ENCODE measurements at places on chromosomes 5 and 9. TPM values are rescaled to one million over a fixed set of nuclear protein-coding genes. Genes with fewer than 3 reads are reported as not detected.
A peak's percentile ranks its signal among the peaks of the same experiment; 100 is the strongest.

ANKRD34B gene
- total RNA-seq = not detected

FCN2 gene
- not detected for total RNA-seq

PPP3R2 gene
- not detected for total RNA-seq

WDR38 gene
- total RNA-seq = not detected

SLC25A2 gene
- total RNA-seq = 0.28 TPM

PDCD1LG2 gene
- total RNA-seq = 33.3 TPM

DNA sequence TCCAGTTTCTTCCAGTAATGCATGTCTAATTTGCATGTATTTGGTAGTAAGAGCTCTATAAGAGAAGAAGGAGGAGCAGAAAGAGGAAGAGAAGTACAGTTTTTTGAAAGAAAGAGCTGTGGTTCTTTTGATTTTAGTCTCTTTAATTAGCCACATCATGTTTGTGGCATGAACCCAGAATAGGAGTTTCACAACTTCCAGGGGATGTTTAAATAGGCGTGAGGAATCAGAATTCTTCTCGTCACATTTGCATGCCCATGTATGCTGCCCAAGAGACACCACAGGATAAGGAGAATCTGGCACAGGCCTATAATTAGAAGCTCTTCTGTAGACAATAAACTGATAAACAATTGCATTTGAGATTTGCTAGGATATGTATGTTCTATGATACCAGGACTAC is 78.7 kb downstream of the GAS1 start:
- H3K36me3 ChIP-seq = no peaks in the 10 kb centered on the region
- H3K4me3 ChIP-seq = no peak overlapping the region
- no peak for DNase-seq
- H3K27ac ChIP-seq = no peak overlapping the region
- H3K4me1 ChIP-seq = no peaks in the 10 kb centered on the region

DNA sequence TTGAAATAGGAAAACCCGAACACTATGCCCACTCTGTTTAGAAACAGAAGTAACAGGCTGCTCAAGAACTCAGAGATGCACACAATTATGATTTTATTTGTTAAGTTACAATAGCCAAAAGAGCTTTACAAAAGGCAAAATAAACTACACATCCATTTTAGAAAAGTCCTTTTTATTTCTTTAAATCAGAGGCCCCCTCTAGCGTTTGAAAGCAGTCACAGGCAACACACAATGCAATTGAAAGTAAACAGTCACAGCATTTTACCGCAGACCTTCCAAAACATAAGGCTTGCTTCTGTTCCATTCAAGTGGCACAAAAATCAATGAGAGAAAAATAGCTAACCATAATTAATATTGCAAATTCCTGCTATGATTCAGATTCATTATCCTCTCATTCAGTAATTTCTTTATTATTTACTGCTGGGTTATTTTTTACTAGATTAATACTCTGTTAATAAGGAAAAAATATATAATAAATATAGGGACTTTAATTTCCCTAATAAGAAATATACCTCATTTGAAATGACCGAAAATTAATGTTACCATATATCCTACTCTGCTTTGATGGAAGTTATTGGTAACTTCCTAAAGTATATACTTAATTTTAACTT is 78.3 kb downstream of the CEP120 start:
- no peaks in the 10 kb centered on the region for H3K27me3 ChIP-seq
- no peak overlapping the region for H3K4me3 ChIP-seq
- no peaks in the 10 kb centered on the region for H3K4me1 ChIP-seq
- H3K36me3 ChIP-seq = peaks cover 3% of the 10 kb centered on the region
- H3K27ac ChIP-seq = no peak overlapping the region
- peak; percentile 52 for DNase-seq

DNA sequence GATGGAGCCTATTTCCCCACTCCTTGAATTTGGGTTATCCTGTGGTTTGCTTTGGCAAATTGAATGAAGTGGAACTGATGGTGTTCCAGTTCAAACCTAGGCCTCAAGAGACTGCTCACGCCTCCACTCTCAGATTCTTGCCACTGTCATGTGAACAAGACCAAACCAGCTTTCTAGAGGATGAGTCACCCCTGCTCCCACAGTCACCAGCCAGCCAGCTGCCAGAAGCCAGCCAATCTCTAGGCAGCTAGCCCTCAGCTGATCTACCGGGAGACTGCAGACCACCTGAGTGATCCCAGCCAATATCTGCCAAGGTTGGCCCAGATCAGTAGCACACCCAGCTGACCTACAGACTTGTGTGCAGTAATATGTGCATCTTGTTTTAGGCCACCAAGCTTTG is 300.6 kb downstream of the TMEM38B start:
- H3K36me3 ChIP-seq = no peaks in the 10 kb centered on the region
- H3K4me3 ChIP-seq = no peak overlapping the region
- DNase-seq = no peak
- no peaks in the 10 kb centered on the region for H3K27me3 ChIP-seq
- H3K27ac ChIP-seq = no peak overlapping the region

- H3K27ac ChIP-seq = no peak overlapping the region
- no peaks in the 10 kb centered on the region for H3K36me3 ChIP-seq
- peaks cover 3% of the 10 kb centered on the region for H3K27me3 ChIP-seq
- H3K4me3 ChIP-seq = no peak overlapping the region
Measured at GRCh38 chr5:142807372-142807911, 37.3 kb downstream of the ARHGAP26 start.

GRCh38 chr9:135797507-135798262 is 95.7 kb downstream of the KCNT1 start:
- no peaks in the 10 kb centered on the region for H3K4me1 ChIP-seq
- H3K27ac ChIP-seq = no peak overlapping the region
- no peak overlapping the region for H3K4me3 ChIP-seq
- peak; percentile 31 for DNase-seq
- H3K36me3 ChIP-seq = no peaks in the 10 kb centered on the region

DNA sequence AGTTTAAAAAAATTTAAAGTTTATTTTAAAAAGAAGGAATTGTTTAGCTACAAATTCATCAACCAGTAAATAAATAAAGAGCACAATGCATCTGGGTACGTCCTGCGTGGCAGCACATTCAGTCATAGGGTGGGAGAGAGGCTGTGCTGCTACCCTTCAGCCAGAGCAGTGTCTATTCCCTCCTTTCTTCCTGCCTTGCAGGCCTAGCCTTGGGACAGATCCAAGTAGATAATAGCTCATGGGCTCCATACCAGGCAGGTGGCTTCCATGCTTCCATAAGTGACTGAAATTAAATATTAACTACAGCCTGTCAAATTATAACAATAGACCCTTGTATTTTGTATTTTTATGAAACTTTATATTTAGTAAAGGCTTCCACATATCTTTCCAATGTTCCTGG is 408.3 kb upstream of the RGMB start:
- H3K27me3 ChIP-seq = no peaks in the 10 kb centered on the region
- no peak overlapping the region for H3K4me3 ChIP-seq
- H3K27ac ChIP-seq = no peak overlapping the region
- DNase-seq = no peak
- H3K36me3 ChIP-seq = no peaks in the 10 kb centered on the region

GRCh38 chr5:24480952-24481351 is 163.8 kb downstream of the CDH10 start:
- H3K27me3 ChIP-seq = no peaks in the 10 kb centered on the region
- no peak for DNase-seq
- H3K4me1 ChIP-seq = no peaks in the 10 kb centered on the region
- H3K36me3 ChIP-seq = no peaks in the 10 kb centered on the region
- H3K27ac ChIP-seq = no peak overlapping the region
- no peak overlapping the region for H3K4me3 ChIP-seq

- DNase-seq = peak; percentile 91
- H3K4me1 ChIP-seq = peaks cover 3% of the 10 kb centered on the region
- no peaks in the 10 kb centered on the region for H3K36me3 ChIP-seq
Measured at GRCh38 chr5:35617435-35618303, at the start of gene SPEF2. Gene SPEF2, plus strand, starts transcription at chr5:35617863. Its CDS starts 135 bp downstream, at chr5:35617998.

DNA sequence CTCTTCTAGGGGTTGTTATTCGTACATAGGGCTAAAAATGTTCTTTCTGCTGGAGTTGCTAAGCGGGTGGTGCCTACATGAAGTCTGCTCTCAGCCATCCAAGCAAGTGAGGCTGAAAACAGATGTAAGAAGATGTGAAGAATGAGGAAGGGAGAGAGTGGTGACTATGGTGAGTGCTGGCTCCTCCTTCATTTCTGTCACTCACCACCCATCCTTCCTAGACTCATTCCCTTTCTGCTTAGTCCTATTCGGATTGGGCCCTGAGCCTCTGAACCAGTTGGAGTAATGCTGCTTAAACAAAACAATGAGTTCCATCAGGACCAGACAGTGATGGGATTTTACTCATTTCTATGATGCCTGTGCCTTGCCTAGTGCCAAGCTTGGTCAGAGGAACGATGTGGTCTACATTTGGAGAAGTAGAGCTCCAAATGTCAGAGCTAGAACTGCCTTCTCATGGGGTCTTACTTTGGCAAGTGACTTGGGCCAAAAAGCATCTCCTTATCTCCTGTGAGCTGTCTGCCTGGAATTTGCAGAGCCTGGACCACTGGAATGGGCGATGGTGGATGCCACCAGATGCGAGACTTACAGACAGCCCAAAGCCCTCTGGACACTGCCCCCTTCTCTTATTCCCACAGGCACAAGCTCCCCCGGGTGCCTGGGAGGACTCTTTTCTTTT is 192.9 kb downstream of the FBXL7 start:
- no peak overlapping the region for H3K27ac ChIP-seq
- DNase-seq = peak; percentile 46
- peaks cover 15% of the 10 kb centered on the region for H3K4me1 ChIP-seq
- H3K36me3 ChIP-seq = no peaks in the 10 kb centered on the region

DNA sequence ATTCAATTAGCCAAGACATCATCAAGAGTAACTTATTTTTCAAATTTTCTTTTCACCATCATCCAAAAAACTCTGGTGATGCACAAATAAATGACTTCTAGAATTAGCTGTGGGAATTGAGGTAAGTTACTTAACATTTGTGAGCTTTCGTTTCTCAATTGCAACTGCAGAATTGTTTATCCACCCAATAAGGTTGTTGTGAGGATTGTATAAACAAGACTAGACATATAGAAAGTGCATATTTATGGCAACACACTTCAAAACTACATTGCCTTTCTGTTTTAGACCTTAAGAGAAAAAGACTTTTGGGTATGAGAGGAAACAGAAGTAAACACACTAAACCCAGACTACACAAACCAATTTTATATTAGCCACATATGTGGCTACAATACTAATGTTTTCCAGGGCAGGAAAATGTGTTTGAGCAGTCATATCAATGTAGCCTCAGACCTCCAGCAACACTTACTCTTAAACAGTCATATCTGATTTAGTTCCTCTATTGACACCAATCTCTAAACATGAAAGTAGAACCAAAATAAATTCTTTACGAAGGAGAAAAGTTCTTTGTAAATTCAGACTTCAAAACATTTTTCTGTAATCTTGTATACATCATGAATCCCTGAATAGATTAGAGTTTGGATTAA is 488.0 kb upstream of the CYLC2 start:
- no peaks in the 10 kb centered on the region for H3K36me3 ChIP-seq
- H3K4me1 ChIP-seq = no peaks in the 10 kb centered on the region
- no peak for DNase-seq
- no peak overlapping the region for H3K4me3 ChIP-seq
- no peak overlapping the region for H3K27ac ChIP-seq

GRCh38 chr9:7192266-7192665 is 434.5 kb downstream of the KDM4C start:
- H3K4me1 ChIP-seq = no peaks in the 10 kb centered on the region
- H3K4me3 ChIP-seq = no peak overlapping the region
- H3K27me3 ChIP-seq = peaks cover 2% of the 10 kb centered on the region
- H3K27ac ChIP-seq = no peak overlapping the region

GRCh38 chr5:42812620-42813019 is 928 bp upstream of the SELENOP start:
- H3K27me3 ChIP-seq = no peaks in the 10 kb centered on the region
- DNase-seq = no peak
- no peaks in the 10 kb centered on the region for H3K4me1 ChIP-seq
- no peaks in the 10 kb centered on the region for H3K36me3 ChIP-seq
- H3K4me3 ChIP-seq = no peak overlapping the region

DNA sequence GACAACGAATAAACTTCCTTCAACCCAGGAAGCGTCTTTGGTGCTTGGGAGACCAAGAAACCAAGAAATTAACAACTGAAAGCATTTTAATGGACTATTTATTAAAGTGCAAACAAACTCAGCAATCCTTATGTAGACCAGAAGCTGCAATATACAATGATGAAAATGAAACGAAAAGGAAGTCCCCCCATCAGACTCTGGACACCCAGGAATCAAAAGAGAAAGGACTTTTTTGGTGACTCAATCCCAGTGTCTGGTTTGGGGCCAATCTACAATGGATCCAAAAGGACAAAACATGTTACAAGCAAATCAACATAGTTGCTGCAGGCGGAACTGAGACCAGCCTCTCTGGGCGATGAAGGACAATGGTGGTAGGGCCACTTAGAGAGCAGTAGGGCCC is 39.5 kb downstream of the C9orf152 start:
- H3K27me3 ChIP-seq = no peaks in the 10 kb centered on the region
- H3K36me3 ChIP-seq = peaks cover 31% of the 10 kb centered on the region
- no peak overlapping the region for H3K27ac ChIP-seq
- H3K4me3 ChIP-seq = no peak overlapping the region
- peaks cover 2% of the 10 kb centered on the region for H3K4me1 ChIP-seq

DNA sequence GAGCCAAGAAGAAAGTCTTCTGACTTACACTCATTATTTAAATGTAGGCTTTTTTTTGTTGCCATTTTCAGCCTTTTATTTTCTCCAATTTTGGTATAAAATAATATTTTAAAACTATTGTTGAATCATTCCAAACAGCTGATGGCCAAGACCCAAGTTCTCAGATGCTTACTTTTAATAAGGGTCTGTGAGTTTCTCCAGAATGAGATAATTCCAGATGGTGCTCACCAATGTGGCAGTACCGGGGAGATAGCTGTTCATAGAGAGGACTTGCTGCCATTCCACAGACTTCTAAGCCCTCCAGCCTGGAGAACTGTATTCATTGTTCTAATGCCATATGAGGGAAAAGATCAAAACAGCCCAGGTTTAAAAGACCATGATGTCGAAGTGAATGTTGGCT is 5.3 kb upstream of the C1QTNF2 start:
- no peaks in the 10 kb centered on the region for H3K36me3 ChIP-seq
- H3K4me3 ChIP-seq = no peak overlapping the region
- peaks cover 15% of the 10 kb centered on the region for H3K27me3 ChIP-seq
- 0 out of 2 replicates have a peak, but pooled peaks cover 1% of the 10 kb centered on the region for H3K4me1 ChIP-seq
- H3K27ac ChIP-seq = no peak overlapping the region

- H3K4me1 ChIP-seq = peaks cover 2% of the 10 kb centered on the region
- peaks cover 8% of the 10 kb centered on the region for H3K27me3 ChIP-seq
- no peaks in the 10 kb centered on the region for H3K36me3 ChIP-seq
- H3K4me3 ChIP-seq = no peak overlapping the region
- no peak overlapping the region for H3K27ac ChIP-seq
- DNase-seq = peak; percentile 19
Measured at GRCh38 chr5:151183456-151184245, 26.1 kb upstream of the ANXA6 start.

DNA sequence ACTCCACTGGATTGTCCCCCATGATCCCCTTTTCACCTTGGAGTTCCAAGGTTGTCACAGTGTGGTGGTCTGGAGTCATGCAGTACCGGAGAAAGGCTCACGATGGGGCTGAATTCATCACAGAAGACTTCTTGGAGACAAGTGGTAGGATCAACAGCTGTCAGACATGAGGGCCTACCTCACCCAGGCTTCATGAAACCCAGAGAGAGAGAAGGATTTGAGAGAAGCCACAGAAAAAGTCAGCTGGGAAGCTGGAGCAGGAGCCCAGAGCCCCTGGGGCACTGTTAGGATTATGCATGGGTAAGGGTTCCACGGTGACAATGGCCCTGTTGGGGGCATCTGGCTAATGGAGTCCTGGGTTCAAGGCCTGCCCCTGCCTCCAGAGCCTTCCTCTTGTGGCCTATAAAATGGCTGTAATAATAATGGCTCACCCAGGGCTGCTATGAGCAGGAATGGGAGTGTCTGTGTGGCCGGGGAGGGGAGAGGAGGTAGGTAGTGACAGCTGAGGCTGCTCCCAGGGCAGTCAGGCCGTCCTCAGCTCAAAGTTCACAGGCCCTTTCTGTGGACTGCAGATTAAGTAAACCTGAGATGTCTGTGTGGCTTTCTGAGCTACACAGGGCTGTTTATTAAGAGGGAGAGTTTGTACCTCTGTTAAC is 910 bp downstream of the TRIM14 start:
- DNase-seq = peak; percentile 28
- H3K27me3 ChIP-seq = no peaks in the 10 kb centered on the region
- H3K4me1 ChIP-seq = no peaks in the 10 kb centered on the region
